ENCODE measurements at places on chromosomes 2 and 18.

DNA sequence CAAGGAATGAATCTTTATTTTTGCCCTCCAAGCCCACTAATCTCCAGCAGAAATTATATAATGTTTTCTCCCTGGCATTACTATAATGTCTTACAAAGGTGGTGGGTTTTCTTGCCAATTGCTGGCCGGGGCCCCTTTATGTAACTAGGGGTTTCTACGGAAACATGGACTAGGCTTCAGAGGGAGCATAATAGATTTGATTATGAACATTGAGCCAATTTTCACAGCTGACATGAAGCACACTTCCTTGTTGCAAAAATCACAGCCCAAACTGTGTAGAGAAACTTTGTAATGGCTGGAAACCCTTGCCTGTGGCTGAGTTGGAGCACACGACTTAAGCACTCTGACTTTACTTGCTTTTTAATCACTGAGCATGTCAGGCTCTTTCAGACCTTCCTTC, 3.8 kb upstream of the CYRIA start:
- no peak for DNase-seq

- DNase-seq: no peak
Observed at GRCh38 chr2:16890081-16890480, 224.4 kb upstream of the CYRIA start.

DNA sequence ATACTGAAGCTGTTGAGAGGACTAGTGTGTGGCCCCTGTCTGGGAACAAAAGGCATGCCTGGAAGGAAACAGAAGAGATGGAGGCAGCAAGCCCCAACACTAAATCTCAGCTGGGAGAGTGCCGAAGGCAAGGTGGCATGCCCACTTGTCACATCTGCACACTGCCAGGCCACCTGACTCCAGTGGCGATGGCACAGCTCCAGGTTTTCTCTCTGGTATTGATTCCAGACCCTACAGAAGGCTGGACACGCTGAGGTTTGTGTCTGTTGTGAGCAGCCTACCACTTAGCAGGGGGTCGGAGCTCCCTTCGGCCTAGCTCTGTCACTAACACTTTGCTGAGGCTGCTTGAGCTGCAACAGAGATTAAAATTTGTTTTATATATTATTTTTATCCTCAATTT, 307.3 kb downstream of the TDRD15 start:
- DNase-seq: no peak

DNA sequence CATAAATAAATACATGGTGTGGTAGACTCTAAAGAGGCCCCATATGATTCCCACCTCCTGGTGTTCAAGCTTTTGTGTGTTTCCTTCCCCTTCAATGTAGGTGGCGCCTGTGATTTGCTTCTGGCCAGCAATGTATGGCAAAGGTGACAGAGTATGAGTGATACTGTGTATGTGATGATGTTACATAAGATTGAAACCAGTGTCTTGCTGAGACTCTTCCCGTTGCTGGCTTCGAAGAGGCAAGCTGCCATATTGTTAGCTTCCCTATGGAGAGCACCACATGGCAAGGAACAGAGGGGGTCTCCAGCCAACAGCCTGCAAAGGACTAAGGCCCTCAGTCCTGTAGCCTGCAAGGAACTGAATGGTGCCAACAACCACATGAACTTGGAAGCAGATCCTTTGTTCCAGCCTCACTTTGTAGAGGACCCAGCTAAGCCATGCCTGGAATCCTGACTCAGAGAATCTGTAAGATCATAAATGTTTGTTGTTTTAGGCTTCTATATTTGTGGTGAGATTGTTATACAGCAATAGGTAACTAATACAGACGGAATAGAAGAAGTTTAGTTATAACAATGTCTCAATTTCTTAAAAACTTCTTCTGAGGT, 1.7 kb upstream of the SMAD4 start:
- no peak for DNase-seq

DNA sequence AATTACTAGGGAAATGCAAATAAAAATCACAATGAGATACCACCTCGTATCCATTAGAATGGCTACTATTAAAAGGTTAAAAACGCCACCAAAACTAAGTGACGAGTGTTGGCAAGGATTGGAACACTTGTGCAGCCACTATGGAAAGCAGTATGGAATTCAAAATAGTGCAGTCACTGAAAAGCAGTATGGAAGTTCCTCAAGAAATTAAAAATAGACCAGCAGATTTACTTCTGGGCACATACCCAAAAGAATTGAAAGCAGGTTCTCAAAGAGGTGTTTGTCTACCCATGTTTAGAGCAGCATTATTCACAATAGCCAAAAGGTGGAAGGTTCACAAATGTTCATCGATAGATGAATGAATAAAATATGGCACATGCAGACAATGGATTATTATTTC, 149.7 kb upstream of the STON1 start:
- no peak for DNase-seq

GRCh38 chr2:212489719-212490346, 48.8 kb downstream of the ERBB4 start:
- no peak for DNase-seq

Data from HS-5 (cell line).